ENCODE measurements at places on chromosomes 6 and 20.

DNA sequence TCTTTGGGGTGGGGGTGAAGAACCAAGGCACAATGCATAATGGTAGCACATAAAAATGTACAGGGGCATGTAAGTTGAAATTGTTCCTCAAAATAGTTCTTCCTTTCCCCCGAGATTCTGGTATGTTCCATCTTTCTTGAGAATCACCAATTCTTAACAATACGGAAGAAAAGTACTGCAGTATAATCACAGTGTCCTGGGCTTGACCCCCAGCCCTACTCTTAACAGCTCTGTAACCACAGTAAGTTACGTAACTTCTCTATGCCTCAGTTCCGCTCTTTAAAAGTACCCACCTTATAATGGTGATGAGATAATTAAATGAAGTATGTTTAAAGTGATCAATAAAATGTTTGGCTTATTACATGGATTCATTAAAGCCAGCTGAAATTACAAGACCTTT lies 104.5 kb downstream of the SMLR1 start:
- peaks cover 10% of the 10 kb centered on the region for H3K4me1 ChIP-seq
- no peaks in the 10 kb centered on the region for H3K27me3 ChIP-seq
- no peak for DNase-seq
- no peak overlapping the region for H3K27ac ChIP-seq

DNA sequence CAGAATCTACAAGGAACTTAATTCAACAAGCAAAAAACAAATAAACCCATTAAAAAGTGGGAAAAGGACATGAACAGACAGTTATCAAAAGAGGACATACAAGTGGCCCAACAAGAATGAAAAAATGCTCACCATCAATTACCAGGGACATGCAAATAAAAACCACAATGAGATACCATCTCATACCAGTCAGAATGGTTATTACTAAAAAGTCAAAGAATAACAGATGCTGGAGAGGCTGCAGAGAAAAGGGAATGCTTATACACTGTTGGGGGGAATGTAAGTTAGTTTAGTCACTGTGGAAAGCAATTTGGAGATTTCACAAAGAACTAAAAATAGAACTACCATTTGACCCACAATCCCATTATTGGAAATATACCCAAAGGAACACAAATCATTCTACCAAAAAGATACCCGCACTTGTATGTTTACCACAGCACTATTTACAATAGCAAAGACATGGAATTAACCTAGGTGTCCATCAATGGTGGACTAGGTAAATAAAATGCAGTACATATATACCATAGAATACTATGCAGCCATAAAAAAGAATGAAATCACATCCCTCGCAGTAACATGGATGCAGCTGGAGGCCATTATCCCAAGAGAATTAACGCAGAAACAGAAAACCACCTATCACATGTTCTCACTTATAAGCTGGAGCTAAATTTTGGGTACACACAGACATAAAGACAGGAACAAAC lies 48.4 kb downstream of the RNGTT start:
- DNase-seq: no peak
- H3K36me3 ChIP-seq: no peaks in the 10 kb centered on the region
- no peak overlapping the region for H3K4me3 ChIP-seq
- no peak overlapping the region for H3K27ac ChIP-seq
- H3K27me3 ChIP-seq: peaks cover 1% of the 10 kb centered on the region

- peak overlapping the region; percentile 28 for H3K27ac ChIP-seq
- H3K4me3 ChIP-seq: peak overlapping the region; percentile 40
- DNase-seq: no peak
- H3K27me3 ChIP-seq: peaks cover 9% of the 10 kb centered on the region
- peaks cover 67% of the 10 kb centered on the region for H3K36me3 ChIP-seq
- H3K4me1 ChIP-seq: peaks cover 15% of the 10 kb centered on the region
Observed at GRCh38 chr6:158772172-158772571, 47.0 kb downstream of the EZR start.

- H3K27ac ChIP-seq: no peak overlapping the region
- DNase-seq: no peak
- peaks cover 11% of the 10 kb centered on the region for H3K36me3 ChIP-seq
- H3K4me1 ChIP-seq: no peaks in the 10 kb centered on the region
- no peak overlapping the region for H3K4me3 ChIP-seq
Observed at GRCh38 chr6:16991981-16992629, 109.7 kb upstream of the STMND1 start.

GRCh38 chr20:5918856-5919625 lies 31.3 kb downstream of the TRMT6 start:
- no peak overlapping the region for H3K27ac ChIP-seq
- H3K27me3 ChIP-seq: peaks cover 6% of the 10 kb centered on the region
- H3K4me3 ChIP-seq: no peak overlapping the region

DNA sequence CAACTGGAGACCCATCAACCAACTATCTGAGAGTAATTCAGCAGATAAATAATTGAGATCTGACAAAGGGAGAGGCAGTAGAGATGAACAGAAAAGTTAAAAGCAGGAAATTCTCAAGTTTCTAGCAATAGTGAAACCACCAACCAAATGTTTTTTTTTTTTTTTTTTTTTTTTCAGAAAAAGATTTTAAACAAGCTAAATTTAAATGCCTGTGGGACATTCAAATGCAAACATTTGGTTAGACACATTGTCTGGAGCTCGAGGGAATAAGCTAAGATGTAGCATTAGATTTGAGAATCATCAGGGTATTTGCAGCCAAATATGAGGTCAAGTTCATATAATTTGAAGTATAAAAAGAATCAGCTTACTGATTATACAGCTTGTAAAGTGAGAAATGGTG lies 16.4 kb downstream of the RANBP9 start:
- no peak overlapping the region for H3K4me3 ChIP-seq
- no peaks in the 10 kb centered on the region for H3K27me3 ChIP-seq
- no peak for DNase-seq
- H3K36me3 ChIP-seq: peaks cover 7% of the 10 kb centered on the region
- H3K27ac ChIP-seq: no peak overlapping the region

GRCh38 chr20:37096415-37097041 lies 731 bp upstream of the RBL1 start:
- H3K4me3 ChIP-seq: peak overlapping the region; percentile 96
- H3K27ac ChIP-seq: peak overlapping the region; percentile 80
- H3K36me3 ChIP-seq: no peaks in the 10 kb centered on the region
- peaks cover 3% of the 10 kb centered on the region for H3K27me3 ChIP-seq
- no peak for DNase-seq
- H3K4me1 ChIP-seq: peaks cover 8% of the 10 kb centered on the region

- peaks cover 10% of the 10 kb centered on the region for H3K4me1 ChIP-seq
- DNase-seq: no peak
- H3K27me3 ChIP-seq: peaks cover 6% of the 10 kb centered on the region
- no peak overlapping the region for H3K27ac ChIP-seq
Observed at GRCh38 chr6:148556410-148556809, 190.4 kb upstream of the UST start.

GRCh38 chr20:50568549-50568942 lies 58.4 kb downstream of the PTPN1 start:
- DNase-seq: no peak
- H3K4me1 ChIP-seq: peaks cover 14% of the 10 kb centered on the region
- H3K4me3 ChIP-seq: peak overlapping the region; percentile 48
- H3K36me3 ChIP-seq: peaks cover 31% of the 10 kb centered on the region
- peaks cover 2% of the 10 kb centered on the region for H3K27me3 ChIP-seq

DNA sequence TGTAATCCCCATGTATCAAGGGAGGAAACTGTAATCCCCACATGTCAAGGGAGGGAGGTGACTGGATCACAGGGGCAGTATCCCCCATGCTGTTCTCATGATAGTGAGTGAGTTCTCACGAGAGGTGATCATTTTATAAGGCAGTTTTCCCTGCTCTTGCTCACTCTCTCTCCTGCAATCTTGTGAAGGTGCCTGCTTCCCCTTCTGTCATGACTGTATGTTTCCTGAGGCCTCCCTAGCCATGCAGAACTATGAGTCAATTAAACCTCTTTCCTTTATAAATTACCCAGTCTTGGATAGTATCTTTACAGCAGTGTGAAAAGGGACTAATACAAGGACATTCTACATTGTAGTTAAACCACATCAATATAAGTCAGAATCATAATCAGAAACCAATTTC lies 112.4 kb downstream of the BTBD9 start:
- H3K27ac ChIP-seq: no peak overlapping the region
- no peaks in the 10 kb centered on the region for H3K27me3 ChIP-seq

DNA sequence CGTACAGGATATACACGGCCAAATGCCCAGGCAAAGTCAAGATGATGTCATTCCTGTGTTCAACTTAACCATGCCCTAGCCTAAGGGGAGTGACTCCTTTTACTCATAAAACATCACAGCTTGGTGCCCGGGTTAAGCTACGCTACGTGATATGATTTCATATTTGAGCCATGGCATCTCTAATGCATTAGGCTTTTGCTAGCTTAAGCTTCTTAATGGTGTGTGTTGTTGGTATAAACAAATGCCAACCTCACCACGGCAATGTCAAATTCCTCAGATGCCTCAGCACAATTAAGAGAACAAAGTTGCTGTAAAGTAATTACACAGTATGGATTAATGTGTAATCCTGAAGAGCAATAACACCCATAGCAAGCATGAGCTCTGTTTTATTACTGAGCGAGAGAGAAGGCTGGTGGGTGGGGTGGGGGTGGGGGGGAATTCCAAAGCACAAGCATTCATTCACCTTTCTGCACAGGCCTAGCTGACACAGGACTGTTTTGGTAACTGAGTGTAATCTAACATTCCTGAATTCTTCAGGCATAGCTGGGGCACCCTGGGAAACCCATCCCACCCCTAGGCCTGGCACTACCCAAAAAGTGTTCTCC lies 44.7 kb upstream of the CNKSR3 start:
- no peak overlapping the region for H3K27ac ChIP-seq
- DNase-seq: no peak
- H3K36me3 ChIP-seq: no peaks in the 10 kb centered on the region
- no peaks in the 10 kb centered on the region for H3K4me1 ChIP-seq
- H3K27me3 ChIP-seq: peaks cover 3% of the 10 kb centered on the region
